ENCODE measurements at places on chromosomes 5 and 9. TPM values are rescaled to one million over a fixed set of nuclear protein-coding genes. Genes with fewer than 3 reads are reported as not detected.

DNA sequence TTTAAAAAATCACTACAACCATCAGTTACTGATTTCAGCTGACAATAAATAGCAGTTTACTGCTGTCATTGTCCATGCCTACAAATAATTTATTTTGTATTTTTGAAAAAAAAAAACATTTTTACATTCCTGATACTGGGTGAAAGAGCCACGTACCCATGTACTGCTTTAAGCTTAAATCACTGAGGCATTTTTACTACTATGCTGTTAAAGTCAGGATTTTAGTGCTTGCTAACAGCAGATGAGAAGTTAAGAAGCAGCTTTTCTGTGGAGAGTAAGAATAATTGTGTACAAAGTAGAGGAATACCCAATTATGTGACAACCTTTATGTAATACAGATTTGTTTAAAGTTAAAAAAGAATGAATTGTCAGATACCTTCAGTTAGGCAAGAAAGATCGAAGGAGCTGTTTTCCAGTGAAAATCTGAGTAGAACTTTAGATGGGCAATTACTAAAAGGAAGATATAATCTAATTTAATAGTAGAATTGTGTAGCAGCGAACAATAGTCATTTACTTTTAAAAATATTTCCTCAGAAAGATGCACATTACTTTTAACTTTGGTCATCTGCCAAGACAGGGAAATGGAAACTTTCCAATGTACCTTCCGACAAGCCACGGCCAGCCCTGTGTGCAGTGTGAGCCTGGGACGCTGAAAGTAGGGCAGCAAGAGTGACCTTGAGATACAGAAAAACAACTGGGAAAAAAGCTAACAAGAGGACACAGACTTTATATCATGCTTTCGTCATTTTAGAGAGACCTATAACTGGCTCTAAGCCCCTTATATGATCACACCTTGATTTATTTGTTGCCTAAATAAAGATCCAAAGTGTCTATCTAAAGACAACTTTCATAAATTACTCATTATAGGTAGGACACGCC lies 39.9 kb downstream of the RHOBTB3 start:
- no peak for DNase-seq

DNA sequence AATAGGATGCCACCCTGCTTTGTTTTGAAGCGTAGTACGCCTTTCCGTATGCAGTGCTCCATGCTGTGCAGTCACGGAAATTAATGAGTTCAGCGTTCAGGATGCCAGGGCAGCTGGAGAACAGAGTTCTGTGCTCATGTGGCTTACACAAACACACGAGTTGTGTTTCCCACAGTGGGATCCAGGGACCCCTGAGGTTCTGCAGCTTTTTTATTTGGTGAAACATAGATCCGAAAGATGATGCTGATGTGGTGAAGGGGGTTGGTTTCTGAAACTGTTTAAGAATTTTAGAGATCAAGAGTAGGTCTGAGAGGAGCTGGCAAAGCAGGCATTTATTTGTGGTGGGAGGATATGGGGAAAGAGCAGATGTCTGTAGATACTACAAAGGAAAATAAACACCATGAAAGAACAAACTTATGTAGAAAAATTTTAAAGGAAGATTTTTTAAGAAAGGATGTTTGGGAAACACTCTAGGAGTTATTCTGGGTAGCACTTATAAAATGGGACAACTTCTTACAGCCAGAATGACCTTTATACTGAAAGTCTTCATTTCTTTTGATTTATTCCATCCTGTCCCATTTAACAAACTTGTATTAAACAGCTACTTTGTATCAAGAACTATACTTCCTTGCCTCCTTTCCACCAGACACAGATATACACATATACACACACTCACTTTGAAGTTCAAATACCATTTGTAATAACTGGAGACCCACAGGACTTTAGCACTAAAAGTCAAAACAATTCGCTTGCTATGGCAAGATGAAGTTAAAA lies 52.7 kb downstream of the ITGA1 start:
- DNase-seq = no peak

GRCh38 chr5:14503017-14503680 lies 78.4 kb upstream of the OTULINL start:
- no peak for DNase-seq

DNA sequence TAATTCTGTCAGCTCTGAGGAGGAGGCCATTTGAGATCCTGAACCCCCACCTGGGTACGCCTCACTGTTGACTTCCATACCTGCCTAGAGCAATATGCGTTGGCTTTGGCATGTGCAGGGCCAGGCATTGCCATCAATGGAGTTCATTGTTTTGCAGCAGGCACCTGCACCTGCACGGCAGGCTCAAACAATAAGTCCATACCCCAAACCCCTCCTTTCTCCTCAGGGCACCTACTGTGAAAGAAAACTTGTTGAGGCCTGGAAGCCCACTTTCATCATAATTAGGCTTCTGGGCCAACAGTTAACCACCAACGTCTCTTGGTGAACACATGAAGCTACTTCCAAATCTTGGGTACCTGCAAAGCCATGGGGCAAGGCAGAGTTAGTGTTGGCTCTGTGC lies 238.7 kb downstream of the NFIB start:
- DNase-seq = no peak

- no peak for DNase-seq
Measured at GRCh38 chr5:59661311-59661710, 232.2 kb downstream of the PDE4D start.

DNA sequence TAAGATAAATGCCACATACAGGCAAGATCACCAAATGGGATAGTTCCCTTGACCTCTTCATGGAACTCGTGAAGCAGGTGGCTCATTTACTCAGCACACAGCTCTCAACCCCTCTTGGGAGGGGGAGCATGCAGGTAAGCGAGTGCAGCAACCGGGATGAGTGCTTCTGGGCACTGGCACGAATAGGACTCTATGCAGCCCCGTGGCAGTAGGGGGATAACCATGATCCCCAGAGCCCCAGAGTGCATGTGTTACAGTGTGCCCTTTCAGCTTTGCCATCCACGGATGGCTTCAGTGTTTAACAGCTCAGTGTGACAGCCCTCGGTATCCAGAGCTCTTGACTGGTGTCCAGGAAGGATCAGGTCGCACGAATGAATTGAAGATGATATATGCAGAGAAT lies 1187.1 kb downstream of the CDH9 start:
- no peak for DNase-seq

GRCh38 chr9:120569556-120569955 lies 10.4 kb downstream of the CDK5RAP2 start:
- no peak for DNase-seq

DNA sequence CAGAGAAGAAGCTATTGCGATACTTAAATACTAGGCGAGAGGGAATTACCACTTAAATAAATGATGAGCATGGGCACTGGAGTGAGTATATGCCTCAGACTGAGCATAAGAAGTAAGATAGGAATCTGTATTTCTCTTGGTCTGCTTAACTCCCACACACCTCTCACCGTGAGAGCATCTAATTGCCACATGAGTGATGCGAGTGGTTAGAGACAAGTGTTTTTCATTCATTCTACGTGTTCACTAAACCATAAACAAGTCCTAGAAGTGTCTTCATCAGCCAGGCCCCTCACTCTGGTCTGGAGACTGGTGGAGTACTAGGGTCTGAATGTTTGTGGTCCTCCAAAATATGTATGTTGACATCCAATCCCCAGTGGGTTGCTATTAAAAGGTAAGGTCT lies 150.2 kb upstream of the SLC12A2 start:
- no peak for DNase-seq

DNA sequence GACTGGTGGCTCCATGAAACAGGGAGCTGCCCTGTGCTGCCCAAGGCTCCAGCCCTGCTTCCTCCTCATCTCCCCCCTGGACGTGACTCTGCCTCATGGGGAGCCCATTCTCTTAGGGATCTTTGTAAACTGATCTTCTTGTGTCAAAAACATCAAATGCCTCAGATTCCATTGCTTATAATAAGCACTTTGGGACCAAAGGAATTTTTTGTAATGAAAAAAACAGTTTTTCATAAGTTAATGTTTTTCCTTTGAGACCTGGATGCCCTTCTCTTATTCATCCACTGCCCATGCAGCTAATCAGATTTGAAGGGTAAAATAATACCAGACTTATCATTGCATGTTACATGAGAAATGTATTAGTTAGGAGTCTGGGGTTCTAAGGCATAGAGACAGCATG lies 41.7 kb downstream of the PALM2AKAP2 start:
- DNase-seq = no peak

DNA sequence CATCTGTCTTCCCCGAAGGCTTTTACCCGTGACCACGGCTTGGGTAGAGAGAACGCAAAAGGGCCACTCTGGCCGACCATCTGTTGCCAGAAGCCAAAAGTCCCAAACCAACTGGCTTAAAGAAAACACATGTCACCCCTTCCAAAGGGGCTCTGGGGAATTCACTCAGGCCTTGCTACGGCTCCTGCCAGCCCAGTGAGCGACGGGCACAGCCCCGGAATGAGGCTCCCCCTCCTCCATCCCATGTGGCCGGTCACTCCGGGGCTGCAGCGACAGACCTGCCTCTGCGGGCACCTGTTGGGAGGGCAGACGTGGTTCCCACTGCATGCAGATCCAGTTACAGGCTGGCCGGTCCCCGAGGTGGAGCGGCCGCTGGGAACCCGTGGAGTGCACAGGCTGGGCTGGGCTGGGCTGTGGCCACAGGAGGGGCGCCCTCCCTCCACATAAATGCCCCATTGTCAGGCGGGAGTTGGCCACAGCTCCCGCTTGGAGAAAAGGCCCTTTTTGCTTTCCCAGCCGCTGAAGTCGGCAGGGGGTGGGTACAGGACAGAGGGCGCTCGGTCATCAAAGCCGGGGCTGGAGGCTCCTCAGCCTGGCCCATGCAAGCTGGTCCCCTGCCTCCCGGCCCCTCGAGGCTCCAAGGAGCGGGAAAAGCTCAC lies 19.9 kb downstream of the NOTCH1 start:
- no peak for DNase-seq

DNA sequence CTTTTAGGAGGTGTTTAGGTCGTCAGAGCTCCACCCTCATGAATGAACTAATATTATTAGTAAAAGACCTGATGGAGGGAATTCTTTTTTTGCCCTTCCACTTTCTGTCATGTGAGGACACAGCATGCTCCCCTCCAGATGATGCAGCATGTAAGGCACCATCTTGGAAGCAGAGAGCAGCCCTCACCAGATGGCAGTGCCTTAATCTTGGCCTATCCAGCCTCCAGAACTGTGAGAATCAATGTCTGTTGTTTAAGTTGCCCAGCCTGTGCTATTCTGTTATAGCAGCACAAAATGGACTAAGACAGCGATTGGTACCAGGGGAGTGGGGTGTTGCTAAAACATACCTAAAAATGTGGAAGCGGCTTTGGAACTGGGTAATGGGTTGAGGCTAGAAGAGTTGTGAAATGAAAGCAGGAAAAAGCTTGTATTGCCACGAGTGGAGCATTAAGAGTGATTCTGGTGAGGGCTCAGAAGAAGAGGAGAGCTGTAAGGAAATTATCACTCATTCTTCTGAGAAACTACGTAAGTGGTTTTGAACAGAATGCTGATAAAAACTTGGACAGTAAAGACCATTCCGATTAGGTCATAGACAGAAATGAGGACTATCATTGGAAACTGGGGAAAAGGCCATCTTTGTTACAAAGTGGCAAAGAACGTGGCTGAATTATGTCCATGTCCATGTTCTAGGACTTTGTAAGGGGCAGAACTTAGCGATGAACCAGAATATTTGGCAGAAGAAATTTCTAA lies 28.6 kb downstream of the PTPDC1 start:
- no peak for DNase-seq

GRCh38 chr5:138872841-138873465 lies 2.2 kb downstream of the LRRTM2 start:
- no peak for DNase-seq

GRCh38 chr9:134040176-134040565 lies 14.9 kb downstream of the BRD3OS start:
- DNase-seq = no peak

GRCh38 chr5:88719434-88719833 lies 163.6 kb downstream of the MEF2C start:
- no peak for DNase-seq

GRCh38 chr5:59152701-59153245 lies 569.9 kb downstream of the RAB3C start:
- no peak for DNase-seq

- no peak for DNase-seq
Measured at GRCh38 chr9:104279535-104280177, 185.5 kb downstream of the SMC2 start.

DNA sequence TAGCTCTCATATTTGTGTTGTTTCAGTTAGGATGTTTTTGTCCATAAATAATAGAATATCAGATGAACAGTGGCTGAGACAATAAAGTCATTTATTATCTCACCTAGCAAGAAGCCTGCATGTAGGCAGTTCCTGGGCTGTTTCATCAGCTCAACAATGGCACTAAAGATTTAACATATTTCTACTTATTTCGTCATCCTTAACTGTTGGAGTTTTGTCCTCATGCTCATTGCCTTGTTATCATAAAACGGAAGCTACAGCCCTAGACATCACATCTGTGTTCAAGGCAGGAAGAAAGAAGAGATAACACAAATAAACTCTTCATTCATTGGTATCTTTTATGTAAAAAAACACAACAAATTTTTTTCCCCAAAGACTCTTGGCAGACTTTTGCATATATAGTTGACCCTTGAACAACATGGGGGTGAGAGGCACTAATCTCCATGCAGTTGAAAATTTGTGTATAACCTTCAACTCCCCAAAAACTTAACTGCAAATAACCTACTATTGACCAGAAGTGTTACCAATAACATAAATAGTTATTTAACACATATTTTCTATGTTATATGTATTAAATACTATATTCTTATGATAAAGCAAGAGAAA lies 277.2 kb upstream of the ADRA1B start:
- no peak for DNase-seq

DNA sequence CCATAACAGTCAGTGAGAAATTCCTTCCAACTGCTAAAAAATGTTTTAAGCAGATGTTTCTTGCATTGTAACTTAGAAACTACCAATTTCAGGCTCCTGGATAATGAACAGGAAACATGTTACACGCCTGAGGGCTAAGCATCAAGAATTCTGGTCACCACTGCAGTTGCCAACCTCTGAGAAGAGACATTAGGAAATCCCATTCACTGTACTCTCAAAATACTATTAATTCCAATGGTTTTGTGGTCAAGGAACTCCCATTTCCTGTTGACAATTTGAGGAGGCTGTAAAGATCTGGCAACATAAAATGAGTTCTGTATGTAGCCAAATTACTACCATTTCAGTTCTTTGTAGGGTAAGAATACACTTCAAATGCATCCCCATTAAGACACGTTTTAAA lies 456.0 kb upstream of the MEF2C start:
- DNase-seq = no peak

- DNase-seq = no peak
Measured at GRCh38 chr5:80150731-80151130, 105.1 kb downstream of the SERINC5 start.

Gene SLC36A2
- 21.0 TPM for polyA plus RNA-seq

Gene MYMK
- polyA plus RNA-seq = 0.37 TPM

Gene IFNA2
- not detected for polyA plus RNA-seq

Gene FREM1
- 206 TPM for polyA plus RNA-seq

Gene MEF2C
- polyA plus RNA-seq = 42.4 TPM

Gene NTNG2
- polyA plus RNA-seq = 0.18 TPM

Gene FER
- 18.5 TPM for polyA plus RNA-seq

Gene OTP
- polyA plus RNA-seq = not detected

Gene DIPK1B
- 27.6 TPM for polyA plus RNA-seq

Gene TERT
- 0.33 TPM for polyA plus RNA-seq

Gene PKD2L2
- 0.48 TPM for polyA plus RNA-seq

Measured in left kidney (tissue), 8 donors.